B cell (primary cell): ENCODE measurements at places on chromosomes 1 and 21. TPM values are rescaled to one million over a fixed set of nuclear protein-coding genes. Genes with fewer than 3 reads are reported as not detected.
A peak's percentile ranks its signal among the peaks of the same experiment; 100 is the strongest.

PANK4 gene
- 38.0 and 41.7 TPM in 2 replicates for polyA plus RNA-seq

C1QC gene
- polyA plus RNA-seq: not detected in 2 replicates

SLC2A1 gene
- 223 and 346 TPM in 2 replicates for polyA plus RNA-seq

AADACL3 gene
- polyA plus RNA-seq: not detected in 2 replicates

NR5A2 gene
- polyA plus RNA-seq: not detected in 2 replicates

SLC2A5 gene
- polyA plus RNA-seq: 16.7 and 19.9 TPM in 2 replicates

FAM131C gene
- polyA plus RNA-seq: not detected in 2 replicates

SRM gene
- polyA plus RNA-seq: 60.5 and 79.2 TPM in 2 replicates

NES gene
- not detected in 2 replicates for polyA plus RNA-seq

C8A gene
- polyA plus RNA-seq: not detected in 2 replicates

- H3K27me3 ChIP-seq: no peaks in the 10 kb centered on the region
- H3K4me3 ChIP-seq: no peak overlapping the region
- H3K36me3 ChIP-seq: no peaks in the 10 kb centered on the region
- no peak overlapping the region for H3K27ac ChIP-seq
Observed at GRCh38 chr1:28112388-28113241, 24.2 kb upstream of the EYA3 start.

DNA sequence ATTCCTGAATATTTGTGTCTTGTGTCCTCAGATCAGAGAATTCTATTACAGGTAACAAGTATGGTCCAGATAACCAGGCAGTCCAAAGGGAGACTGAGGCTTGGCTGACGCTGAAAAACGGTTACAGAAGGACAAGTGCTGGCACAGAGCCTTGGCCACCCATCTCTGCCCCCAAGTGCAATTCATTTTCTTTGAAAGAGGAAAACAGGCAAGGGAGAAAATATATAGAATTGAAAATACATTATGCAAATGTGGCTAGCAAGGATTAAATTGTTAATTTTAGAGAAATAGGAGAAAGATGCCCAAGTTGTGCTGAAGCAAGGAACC, 1.2 kb downstream of the SORT1 start:
- peaks cover 6% of the 10 kb centered on the region for H3K36me3 ChIP-seq
- peaks cover 32% of the 10 kb centered on the region for H3K27me3 ChIP-seq
- H3K4me3 ChIP-seq: no peak overlapping the region

GRCh38 chr1:157269656-157270375, 131.6 kb upstream of the ETV3 start:
- H3K36me3 ChIP-seq: no peaks in the 10 kb centered on the region
- no peak overlapping the region for H3K4me3 ChIP-seq
- H3K27ac ChIP-seq: no peak overlapping the region
- H3K4me1 ChIP-seq: peaks cover 53% of the 10 kb centered on the region
- no peaks in the 10 kb centered on the region for H3K27me3 ChIP-seq

DNA sequence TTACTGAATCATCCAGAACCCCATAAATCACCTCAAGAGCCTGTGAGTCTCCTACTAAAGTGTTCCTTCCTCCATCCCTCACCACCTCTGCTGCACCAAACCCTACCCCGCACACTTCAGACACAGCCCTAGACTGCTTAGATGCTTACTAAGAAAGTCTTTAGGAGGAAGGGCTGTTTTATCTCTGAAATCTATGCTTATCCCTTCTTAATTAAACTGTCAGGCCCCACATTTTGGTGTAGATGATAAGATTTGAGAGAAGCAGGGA, 216.8 kb upstream of the SGIP1 start:
- H3K27ac ChIP-seq: no peak overlapping the region
- no peak for DNase-seq
- H3K4me1 ChIP-seq: peaks cover 8% of the 10 kb centered on the region
- H3K27me3 ChIP-seq: no peaks in the 10 kb centered on the region
- no peak overlapping the region for H3K4me3 ChIP-seq

DNA sequence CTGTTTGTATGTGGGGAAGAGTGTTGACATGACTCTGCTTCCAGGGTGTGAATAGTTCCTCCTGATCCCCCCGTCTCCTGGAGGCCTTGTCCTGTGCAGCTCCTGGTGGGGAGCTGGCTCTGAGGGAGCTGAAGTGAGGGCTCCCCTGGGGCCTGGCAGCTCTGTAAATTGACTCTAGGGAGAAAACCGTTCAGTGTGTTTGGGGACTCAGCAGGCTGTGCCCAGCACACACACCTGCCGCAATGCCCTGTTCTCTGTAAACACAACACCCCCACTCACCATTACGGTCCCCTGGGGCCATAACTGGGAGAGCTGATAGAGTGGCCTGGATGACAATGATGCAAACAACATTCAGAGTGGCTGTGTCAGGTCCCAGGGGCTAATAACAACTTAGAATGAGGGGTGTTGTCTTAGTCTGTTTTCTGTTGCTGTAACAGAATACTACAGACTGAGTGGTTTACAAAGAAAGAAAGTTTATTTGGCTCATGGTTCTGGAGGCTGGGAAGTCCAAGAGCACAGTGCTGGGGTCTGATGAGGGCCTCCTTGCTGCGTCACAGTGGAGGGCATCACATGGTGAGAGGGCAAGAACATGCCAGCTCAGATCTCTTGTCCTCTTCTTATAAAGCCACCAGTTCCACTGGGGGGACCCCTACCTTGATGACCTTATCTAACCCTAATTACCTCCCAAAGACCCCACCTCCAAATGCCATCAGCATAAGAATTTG, 15.3 kb downstream of the ADORA1 start:
- DNase-seq: no peak
- no peak overlapping the region for H3K27ac ChIP-seq
- no peaks in the 10 kb centered on the region for H3K27me3 ChIP-seq
- H3K4me3 ChIP-seq: no peak overlapping the region
- H3K4me1 ChIP-seq: no peaks in the 10 kb centered on the region

GRCh38 chr1:168687816-168688215, 41.2 kb downstream of the DPT start:
- no peak overlapping the region for H3K27ac ChIP-seq
- H3K36me3 ChIP-seq: no peaks in the 10 kb centered on the region
- DNase-seq: no peak

DNA sequence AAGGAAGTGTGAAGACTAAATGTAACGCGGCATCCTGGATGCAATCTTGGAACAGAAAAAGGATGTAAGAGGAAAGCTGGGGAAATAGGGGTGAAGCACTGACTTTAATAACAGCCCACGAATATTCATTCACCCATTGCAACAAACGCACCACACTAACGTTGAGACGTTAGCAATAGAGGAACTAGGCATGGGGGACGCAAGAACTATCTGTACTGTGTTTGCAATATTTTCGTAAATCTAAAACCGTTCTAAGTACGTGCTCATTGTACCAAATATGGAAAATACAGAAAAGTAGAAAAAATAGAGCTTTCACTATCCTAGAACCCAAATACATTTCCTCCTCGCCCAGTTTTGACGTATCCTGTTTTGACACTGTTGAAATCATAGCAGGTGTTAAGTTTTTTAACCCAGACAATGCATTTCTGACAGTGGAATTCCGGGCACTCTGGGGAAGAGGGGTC, 3.9 kb downstream of the LAPTM5 start:
- no peaks in the 10 kb centered on the region for H3K36me3 ChIP-seq
- H3K4me1 ChIP-seq: peaks cover 60% of the 10 kb centered on the region
- no peaks in the 10 kb centered on the region for H3K27me3 ChIP-seq
- H3K27ac ChIP-seq: peak overlapping the region; percentile 98
- DNase-seq: peak; percentile 89
- H3K4me3 ChIP-seq: peak overlapping the region; percentile 95

- no peaks in the 10 kb centered on the region for H3K27me3 ChIP-seq
- no peak for DNase-seq
- H3K27ac ChIP-seq: no peak overlapping the region
- H3K4me3 ChIP-seq: no peak overlapping the region
- no peaks in the 10 kb centered on the region for H3K4me1 ChIP-seq
- H3K36me3 ChIP-seq: no peaks in the 10 kb centered on the region
Observed at GRCh38 chr21:20802631-20803260, 195.5 kb upstream of the NCAM2 start.

DNA sequence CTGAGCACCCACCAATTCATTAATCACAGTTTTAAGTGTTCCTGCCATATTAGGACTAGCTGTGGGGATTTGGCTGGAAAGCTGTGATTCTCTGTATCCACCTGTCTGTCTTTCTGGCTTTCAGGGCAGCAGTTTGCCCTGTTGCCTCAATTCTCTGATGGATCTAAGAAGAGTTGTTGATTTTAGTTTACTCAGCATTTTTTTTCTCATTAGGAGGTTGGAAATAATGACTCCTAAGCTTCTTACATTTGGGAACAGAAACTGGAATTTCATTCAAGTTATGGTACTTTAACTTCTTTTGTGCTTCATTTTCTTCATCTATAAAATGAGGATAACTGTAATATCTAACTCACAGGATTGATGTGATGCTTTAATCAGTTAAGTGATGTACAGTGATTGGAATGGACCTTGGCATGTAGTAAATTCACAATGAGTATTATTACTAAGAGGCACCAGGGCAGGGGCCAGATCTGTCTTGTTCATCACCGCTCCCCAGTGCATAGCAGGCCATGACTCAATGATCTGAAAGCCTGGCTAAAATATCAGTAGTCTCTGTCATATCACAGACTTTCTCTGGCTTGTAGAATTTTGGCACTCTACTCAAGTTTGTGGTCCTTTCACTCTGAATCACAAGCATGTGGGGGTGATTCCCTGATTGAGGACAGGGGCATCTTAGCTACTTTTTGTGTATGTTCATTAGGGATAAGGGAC, 51.4 kb upstream of the GREM2 start:
- no peaks in the 10 kb centered on the region for H3K27me3 ChIP-seq
- H3K27ac ChIP-seq: no peak overlapping the region
- H3K4me3 ChIP-seq: no peak overlapping the region

DNA sequence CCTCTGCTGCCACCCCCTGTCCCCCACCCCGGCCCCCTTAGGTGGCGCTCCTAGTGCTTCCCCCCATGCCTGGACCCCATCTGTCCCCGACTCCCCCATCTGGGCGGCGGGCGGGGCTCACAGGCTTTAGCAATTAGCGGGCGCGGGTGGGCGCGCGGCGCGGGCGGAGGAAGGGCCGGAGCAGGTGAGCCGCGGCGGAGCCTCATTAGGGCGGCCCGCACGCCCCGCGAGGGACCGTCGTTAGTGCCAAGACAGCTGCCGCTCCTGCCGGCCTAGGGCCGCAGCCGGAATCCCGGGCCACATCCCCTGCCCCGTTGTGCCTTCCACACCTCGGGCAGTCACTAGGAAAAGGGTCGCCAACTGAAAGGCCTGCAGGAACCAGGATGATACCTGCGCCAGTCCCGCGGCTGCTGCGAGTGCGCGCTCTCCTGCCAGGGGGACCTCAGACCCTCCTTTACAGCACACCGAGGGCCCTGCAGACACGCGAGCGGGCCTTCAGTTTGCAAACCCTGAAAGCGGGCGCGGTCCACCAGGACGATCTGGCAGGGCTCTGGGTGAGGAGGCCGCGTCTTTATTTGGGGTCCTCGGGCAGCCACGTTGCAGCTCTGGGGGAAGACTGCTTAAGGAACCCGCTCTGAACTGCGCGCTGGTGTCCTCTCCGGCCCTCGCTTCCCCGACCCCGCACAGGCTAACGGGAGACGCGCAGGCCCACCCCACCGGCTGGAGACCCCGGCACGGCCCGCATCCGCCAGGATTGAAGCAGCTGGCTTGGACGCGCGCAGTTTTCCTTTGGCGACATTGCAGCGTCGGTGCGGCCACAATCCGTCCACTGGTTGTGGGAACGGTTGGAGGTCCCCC, 7.6 kb downstream of the OLIG2 start:
- no peak for DNase-seq
- no peaks in the 10 kb centered on the region for H3K36me3 ChIP-seq
- peaks cover 12% of the 10 kb centered on the region for H3K4me1 ChIP-seq
- H3K27ac ChIP-seq: no peak overlapping the region
- no peak overlapping the region for H3K4me3 ChIP-seq
- H3K27me3 ChIP-seq: peaks cover 6% of the 10 kb centered on the region

DNA sequence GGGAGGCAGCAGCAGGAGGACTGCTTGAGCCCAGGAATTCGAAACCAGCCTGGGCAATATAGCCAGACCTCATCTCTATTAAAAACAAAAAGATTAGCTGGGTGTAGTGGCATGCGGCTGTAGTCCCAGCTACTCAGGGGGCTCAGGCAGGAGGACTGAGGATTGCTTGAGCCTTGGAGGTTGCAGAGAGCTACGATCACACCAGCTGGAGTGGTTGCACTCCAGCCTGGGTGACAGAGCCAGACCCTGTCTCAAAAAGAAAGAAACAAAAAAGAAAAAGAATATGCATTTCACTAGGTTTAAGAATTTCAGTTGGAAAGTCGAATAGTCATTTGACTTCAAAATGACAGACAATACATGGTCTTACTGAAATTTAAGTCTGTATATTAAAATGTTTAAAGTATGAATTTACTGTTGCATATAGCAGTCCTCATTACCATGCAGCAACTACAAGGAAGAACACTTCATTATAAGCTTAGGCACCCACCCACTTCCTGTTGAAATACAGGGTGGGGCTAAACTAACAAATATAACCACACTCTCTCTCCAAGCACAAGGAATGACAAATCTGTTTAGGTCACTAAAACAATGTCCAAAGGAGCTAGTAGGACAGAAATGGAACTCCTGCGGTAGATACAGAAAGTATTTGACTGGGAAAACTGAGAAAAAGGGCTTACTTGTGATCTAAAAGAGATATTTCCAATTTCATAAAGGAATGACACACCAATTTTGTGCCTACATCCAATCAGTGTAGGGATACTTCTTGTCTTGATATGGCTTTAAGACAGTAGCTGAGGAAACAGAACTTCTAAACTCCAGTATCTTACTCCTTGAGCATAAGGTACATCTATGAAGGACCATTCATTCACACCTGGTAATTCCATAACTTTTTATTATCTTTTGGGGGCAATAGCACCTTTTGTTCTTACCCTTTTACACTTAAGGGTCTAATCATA, 44.1 kb downstream of the GPR3 start:
- H3K4me1 ChIP-seq: peaks cover 76% of the 10 kb centered on the region
- peak; percentile 50 for DNase-seq
- H3K27ac ChIP-seq: peak overlapping the region; percentile 71
- no peaks in the 10 kb centered on the region for H3K36me3 ChIP-seq

DNA sequence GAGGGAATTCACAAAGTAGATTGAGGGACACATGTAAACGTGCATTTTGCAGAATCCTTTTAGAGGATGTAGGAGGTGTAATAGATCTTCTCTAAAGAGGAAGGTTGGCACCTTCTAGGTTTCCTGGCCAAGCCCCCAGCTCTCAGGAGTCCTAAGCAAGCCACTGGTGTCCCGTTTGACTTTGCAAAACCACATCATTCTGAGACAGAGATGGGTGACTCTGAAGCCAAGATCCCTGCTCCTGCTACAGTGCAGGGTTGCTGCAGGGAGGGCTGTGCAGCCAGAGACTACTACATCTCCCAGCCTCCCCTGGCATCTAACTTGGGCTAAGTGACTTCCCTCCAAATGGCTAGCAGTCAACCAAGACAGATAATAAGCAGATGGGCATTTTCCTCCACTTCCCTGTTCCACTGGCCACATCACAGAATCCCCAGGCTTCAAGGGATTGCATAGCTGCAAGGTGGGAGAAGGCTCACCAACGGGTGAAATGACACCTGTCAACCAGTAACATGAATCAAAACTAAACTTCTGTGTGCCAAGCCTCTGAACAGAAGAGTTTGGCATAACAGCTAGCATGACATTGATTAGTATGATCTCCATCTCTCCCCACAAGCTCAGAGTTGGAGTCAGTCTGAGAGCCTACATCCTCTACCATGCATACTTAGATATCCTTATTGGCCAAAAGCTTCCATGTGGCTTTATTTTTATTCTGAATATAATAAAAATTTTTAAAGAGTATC, 129.6 kb upstream of the COA6 start:
- H3K4me3 ChIP-seq: no peak overlapping the region
- peaks cover 14% of the 10 kb centered on the region for H3K4me1 ChIP-seq
- no peak overlapping the region for H3K27ac ChIP-seq
- DNase-seq: no peak
- H3K36me3 ChIP-seq: no peaks in the 10 kb centered on the region
- no peaks in the 10 kb centered on the region for H3K27me3 ChIP-seq
